ENCODE measurements at places on chromosomes 16 and 17.

- DNase-seq: no peak
These were observed 344 bp downstream of the PSME3IP1 start for GRCh38 chr16:57185446-57185944.

GRCh38 chr17:204427-205147 lies 23.1 kb upstream of the DOC2B start:
- no peak for DNase-seq

- DNase-seq: no peak
These were observed 3.7 kb upstream of the NPIPB15 start for GRCh38 chr16:74372369-74372768.

GRCh38 chr16:87778476-87778829 lies 12.7 kb upstream of the KLHDC4 start:
- no peak for DNase-seq

GRCh38 chr16:54241525-54241924 lies 45.1 kb downstream of the IRX3 start:
- DNase-seq: no peak

GRCh38 chr16:48371393-48371780 lies 13.8 kb downstream of the SIAH1 start:
- DNase-seq: no peak

DNA sequence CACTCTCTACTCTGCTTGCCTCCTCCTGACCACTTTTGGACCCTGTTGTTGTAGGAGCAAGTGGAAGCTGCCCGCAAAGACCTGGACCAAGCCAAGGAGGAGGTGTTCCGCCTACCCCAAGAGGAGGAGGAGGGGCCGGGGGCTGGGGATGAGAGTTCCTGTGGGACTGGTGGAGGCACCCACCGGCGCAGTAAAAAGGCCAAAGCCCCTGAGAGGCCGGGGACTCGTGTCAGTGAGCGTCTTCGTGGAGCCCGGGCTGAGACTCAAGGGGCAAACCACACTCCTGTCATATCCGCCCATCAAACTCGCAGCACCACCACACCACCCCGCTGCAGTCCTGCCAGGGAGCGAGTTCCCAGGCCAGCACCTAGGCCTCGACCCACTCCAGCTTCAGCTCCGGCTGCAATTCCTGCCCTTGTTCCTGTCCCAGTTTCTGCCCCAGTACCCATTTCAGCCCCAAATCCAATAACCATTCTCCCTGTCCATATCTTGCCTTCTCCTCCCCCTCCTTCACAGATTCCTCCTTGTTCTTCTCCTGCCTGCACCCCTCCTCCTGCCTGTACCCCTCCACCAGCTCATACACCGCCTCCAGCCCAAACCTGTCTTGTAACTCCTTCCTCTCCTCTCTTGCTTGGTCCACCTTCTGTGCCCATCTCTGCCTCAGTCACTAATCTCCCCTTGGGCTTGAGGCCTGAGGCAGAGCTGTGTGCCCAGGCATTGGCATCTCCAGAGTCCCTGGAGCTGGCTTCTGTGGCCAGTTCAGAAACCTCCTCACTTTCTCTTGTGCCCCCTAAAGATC lies 11.0 kb upstream of the PHKG2 start:
- DNase-seq: no peak

DNA sequence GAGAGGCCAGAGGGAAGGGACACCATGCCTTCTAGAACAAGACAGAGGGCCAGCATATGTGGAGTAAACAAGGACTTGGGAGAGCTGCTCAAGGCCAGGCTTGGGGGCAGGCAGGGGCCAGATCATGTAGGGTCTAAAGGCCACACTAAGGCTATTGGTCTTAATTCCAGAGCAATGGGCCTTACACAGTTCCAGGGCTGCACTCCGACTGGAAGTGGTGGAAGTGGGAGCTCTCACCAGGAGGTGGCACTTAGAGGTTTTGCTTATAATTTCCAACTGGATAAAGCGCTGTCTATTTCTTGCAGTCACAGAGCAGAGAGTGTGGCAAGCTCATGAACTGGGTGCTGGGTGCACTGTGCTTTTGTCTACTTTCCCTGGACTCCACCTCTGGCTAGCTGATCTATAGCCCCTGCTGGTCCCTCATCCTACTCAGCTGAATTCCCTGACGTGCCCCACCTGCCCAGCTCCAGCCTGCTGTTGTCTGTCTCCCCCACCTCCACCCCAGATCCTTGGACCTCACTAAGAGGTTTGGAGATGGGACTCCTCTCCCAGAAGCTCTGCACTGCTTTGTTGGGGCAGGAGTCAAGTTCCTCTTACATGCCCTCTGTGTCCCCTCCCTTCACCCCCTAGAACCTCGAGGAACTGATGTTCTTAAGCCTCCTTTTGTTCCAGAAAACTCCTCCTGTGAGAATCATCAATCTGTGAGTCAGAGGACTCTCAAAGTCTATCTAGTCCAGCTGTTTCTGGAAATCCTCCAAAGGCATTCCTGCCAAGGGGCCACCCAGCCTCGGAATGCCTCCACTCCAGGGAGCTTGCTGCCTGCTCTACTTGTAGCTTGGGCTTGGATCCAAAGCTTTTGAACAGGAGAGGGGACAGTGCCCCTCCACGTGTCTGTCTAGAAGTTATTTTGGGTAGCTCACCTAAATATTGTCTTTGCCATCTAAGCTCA lies 48.1 kb upstream of the KSR1 start:
- DNase-seq: no peak

GRCh38 chr17:14731591-14731990 lies 430.7 kb downstream of the HS3ST3B1 start:
- no peak for DNase-seq

- DNase-seq: no peak
These were observed 211.2 kb downstream of the ABCC12 start for GRCh38 chr16:47944589-47944988.

DNA sequence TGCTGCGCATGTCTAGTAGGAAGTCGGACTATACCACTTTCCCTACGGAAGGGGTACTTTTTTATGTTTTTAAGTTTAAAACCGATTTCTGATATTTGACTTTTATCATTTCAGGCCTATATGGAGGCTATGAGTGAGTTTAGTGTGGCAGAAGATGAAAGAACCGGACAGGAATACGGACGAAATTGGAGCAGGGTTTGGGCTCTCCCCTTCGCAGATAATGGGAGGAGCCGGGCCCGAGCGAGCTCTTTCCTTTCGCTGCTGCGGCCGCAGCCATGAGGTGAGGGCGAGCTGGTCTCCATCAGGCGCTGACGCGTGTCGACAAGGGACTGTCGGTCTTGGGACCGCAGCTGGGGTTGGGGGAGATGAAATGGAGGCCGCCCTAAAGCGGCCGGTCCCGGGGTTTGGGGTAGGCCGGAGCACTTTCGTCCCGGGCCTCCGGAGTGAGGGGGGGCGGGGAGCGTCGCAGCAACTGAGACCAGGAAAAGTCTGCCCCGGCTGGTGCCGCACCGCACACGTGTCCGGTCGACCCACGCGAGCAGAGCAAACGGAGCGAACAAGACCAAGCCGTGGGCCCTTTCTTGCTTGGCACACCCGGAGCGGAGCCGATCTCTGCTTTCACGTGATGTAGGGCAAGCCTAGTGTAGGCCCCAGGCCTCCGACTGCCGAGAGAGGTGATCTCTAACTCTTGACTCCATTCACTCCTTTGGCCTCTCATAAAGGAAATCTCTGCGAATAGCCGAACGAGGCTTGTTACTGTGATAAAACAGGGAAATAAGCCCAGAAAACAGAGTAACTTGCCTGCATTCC lies at the start of gene RPL19:
Gene RPL19 (plus strand): TSS at position 214 of the 810 bp plus-strand sequence. CDS start 62 bp downstream, at position 276.
- no peak for DNase-seq

DNA sequence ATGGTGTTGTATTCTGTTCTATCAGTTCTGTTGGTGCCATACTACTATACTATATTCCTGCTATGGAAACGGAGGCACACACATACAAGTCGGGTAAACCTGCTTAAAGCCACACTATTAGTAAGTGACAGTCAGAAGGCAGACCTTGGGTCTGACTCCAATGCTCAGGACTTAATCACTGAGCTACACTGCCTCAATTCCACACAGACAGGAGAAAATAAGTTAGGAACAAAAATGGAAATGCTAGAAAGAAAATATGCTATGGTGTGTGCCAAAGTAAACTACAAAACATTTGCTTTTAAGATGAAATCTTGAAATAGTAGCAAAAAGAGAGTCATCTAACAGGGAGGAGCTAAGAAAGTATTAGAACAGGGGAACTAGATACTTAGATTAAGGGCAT lies 48.1 kb downstream of the MYO1D start:
- DNase-seq: no peak

GRCh38 chr16:16915771-16916170 lies 536.8 kb downstream of the NPIPA7 start:
- DNase-seq: no peak

DNA sequence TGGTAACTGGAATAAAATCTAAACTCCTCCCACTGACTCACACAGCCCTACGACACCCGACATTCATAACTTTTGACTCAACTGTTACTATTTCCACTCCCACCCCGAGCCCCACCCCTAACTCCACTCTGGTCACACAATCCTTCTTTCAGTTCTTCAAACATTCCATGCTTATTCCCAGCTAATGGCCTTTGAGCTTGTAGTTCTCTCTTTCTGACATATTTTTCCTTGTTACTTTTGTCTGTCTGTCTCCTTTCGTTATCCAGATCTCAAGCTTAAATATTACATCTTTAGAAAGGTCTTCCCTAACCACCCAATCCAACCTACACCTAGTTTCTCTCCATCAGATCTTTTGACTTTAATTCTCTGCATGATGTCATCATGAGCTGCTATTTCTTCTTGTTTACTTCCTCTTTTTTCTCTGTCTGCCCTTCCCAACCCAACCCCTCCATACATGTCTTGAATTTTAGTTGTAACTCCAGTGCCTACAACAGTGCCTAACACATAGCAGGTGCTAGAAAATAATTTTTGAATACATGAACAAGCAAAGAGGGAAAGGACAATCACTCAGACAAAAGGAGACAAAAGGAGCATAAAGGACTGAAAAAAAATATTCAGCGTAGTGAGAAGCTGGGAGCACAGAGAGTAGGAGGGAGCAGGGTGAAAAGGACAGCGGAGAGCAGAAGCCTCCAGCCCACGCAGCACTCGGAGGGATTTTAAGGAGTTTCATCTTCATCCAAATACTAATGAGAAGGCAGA lies 65.2 kb upstream of the SMIM36 start:
- peak; percentile 22 for DNase-seq

DNA sequence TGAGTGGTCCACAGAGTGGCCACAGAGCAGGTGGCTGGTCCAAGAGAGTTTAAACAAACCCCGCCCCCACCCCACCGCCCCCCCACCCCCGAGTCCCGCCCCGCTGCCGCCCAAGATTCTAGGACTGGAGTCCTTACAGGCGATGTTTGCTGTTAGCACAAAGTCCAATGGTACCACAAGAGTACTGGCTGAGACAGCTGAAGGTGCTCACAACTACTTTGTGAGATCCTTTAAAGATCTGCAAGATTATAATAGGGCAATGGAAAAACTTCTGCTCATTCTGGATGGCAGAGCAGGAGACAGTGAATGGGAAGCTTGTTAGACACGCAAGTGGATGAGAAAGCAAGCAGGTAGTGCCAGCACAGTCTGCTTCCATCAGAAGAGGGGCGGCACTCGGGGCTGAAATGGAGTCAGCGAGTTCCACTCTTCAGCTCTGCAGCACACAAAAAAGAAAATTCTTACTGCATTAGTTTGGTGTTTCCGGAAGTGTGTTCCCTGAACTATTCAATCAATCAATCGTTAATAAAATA lies 4.7 kb upstream of the TEKT3 start:
- DNase-seq: no peak

GRCh38 chr17:41683441-41684007 lies 5.2 kb upstream of the EIF1 start:
- no peak for DNase-seq
